WTC11 (cell line): ENCODE measurements at places on chromosomes 12 and 14.

GRCh38 chr12:117857632-117858612 lies 110.9 kb downstream of the KSR2 start:
- H3K27ac ChIP-seq = no peak overlapping the region
- no peaks in the 10 kb centered on the region for H3K27me3 ChIP-seq
- peak; percentile 83 for DNase-seq
- H3K36me3 ChIP-seq = no peaks in the 10 kb centered on the region
- H3K4me3 ChIP-seq = no peak overlapping the region

DNA sequence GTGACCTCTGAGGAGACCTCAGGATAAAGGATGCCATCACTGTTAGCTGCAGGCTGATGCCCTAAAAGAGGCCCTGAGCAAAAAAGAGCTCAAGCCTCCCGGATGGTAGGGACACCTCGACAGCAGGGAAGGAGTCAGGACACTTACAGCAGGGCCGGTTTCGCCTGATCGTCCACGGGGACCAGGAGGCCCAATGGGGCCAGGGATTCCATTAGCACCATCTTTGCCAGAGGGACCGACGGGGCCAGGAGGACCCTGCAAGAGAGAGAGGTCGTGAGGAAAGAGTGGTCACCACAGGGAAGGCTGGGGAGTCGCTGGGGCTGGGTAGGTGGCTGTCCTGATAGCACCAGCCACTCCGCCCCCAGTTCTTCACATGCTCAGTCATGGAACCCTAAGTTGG lies 12.4 kb downstream of the TMEM106C start:
- H3K27ac ChIP-seq = no peak overlapping the region
- no peaks in the 10 kb centered on the region for H3K36me3 ChIP-seq
- peaks cover 4% of the 10 kb centered on the region; the same call in 1 of the 2 replicates for H3K27me3 ChIP-seq
- DNase-seq = no peak

DNA sequence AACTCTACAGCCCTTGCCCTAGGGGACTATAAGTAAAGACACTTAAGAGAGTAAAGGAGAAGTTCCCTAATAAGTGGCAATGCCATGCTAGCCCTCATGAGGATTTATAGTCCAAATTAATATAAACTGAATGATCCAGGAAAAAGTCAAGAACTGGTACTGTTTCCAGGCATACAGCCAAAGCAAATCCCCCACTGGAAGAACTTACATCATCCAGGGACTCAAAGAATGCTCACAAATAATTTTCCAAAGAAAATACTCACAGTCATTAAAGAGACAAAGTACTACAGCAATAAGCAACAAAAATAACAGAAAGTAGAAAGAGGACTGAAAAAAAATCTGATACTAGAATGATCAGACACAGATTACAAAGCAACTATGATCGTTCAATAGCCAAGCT lies 79.7 kb upstream of the RAP1B start:
- no peaks in the 10 kb centered on the region for H3K4me1 ChIP-seq
- H3K27me3 ChIP-seq = no peaks in the 10 kb centered on the region
- no peak for DNase-seq
- no peak overlapping the region for H3K27ac ChIP-seq
- no peak overlapping the region for H3K4me3 ChIP-seq
- H3K36me3 ChIP-seq = no peaks in the 10 kb centered on the region

DNA sequence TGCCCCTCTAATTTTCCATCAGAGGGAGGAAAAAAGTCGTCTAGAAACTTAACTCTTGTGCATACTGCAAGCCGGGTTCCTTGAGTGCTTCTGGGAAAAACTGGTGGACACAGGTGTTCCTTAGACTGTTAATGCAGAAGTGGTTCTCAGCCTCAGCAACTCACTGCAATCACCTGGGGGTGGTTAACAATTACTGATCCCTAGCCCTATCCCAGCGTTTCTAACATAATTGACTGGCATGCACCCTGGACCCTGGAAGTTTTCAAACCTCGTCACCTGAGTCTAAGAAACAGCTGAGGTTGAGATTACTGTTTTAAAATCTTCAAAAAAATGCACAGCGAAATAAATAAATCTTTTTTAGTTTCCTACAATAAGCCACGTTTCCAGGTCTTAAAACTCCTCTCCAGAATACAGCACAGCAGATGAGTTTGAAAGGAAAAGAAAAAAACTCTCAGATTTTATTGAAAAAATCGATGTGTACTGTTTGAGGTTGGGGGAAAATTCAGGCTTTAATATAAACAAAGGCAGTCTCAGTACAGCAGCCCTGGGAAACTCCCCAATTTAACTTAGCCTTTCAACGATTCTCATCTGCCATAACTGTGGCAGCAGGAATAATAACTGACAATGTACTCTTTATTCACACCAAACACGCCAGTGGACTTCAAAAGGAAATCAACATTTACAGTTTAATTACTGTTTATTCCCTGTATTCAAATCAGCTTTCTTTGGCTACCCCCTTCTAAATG lies 45.4 kb downstream of the PHLDA1 start:
- H3K4me3 ChIP-seq = no peak overlapping the region
- DNase-seq = no peak
- H3K27ac ChIP-seq = no peak overlapping the region

DNA sequence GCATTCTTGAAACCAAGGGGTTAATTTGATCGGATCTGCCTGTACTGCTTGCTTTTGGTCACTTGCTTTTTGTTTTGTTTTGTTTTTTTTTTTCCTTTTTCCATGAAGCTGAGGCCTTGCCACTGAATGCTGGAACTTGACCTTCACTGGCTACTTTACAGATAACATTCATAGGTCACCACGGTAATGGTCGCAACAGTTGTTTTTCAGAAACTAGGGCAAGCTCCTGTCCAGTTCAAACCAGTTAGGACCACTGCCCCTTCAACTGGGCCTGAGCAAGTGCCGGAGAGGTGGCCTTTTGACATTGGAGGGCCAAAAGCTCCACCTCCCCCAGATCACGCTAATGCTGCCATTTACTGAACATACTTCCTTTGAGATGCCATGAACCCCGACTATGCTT lies 147.6 kb downstream of the FOXN3 start:
- 0 out of 2 replicates have a peak, but pooled peaks cover 2% of the 10 kb centered on the region for H3K36me3 ChIP-seq
- peak overlapping the region; percentile 91 for H3K27ac ChIP-seq
- H3K4me3 ChIP-seq = no peak overlapping the region

DNA sequence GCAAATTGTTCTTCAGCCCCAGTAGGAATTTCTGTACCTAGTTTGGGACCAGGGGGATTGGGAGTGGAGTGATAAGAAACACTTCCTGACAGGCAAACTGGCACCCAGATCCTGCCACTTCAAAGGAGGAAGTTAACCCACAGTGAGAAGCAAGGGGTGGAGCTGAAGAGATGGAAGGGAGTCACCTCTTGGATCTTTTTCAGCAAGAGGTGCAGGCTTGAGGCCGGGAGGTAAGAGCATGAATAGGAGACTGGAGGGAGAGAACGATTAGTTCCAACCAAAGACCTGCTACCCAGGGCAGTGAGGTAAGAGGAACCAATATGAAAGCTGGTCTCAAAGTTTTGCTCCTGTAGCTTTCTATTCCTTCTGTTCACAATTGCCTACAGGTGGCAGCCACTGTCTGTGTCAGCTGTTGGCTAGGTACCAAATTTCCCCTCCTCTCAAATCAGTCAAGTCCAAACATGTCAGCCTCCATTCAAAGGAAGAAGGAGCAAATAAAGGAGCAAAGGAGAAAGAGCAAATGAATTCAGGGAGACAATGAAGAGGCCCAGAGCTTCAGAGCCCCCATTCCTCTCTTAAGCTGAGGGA lies 14.9 kb upstream of the TAC3 start:
- no peak overlapping the region for H3K27ac ChIP-seq
- H3K36me3 ChIP-seq = no peaks in the 10 kb centered on the region
- H3K4me3 ChIP-seq = no peak overlapping the region
- H3K4me1 ChIP-seq = peaks cover 19% of the 10 kb centered on the region

DNA sequence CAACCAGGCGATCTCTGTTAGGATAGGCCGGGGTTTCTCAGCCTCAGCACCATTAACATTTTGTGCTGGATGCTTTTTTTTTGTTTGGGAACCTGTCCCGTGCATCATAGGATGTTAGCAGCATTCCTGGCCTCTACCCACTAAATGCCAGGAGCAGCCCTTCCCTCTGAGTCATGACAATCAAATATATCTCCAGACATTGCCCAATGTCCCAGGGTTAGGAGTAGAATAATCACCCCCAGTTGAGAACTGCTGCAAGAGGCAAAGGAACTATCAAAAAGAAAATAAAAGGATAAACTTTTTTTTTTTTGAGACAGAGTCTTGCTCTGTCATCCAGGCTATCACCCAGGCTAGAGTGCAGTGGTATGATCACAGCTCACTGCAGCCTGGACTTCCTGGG lies 76.0 kb downstream of the ACACB start:
- no peak for DNase-seq
- no peaks in the 10 kb centered on the region for H3K27me3 ChIP-seq
- H3K27ac ChIP-seq = no peak overlapping the region

GRCh38 chr14:32940711-32941667 lies 2.3 kb downstream of the NPAS3 start:
- peaks cover 41% of the 10 kb centered on the region for H3K27me3 ChIP-seq
- no peak overlapping the region for H3K27ac ChIP-seq
- H3K36me3 ChIP-seq = no peaks in the 10 kb centered on the region
- H3K4me1 ChIP-seq = peaks cover 34% of the 10 kb centered on the region

GRCh38 chr14:94768521-94769390 lies 1.2 kb downstream of the GSC start:
- H3K27ac ChIP-seq = no peak overlapping the region
- H3K36me3 ChIP-seq = no peaks in the 10 kb centered on the region
- peak; percentile 44 for DNase-seq

DNA sequence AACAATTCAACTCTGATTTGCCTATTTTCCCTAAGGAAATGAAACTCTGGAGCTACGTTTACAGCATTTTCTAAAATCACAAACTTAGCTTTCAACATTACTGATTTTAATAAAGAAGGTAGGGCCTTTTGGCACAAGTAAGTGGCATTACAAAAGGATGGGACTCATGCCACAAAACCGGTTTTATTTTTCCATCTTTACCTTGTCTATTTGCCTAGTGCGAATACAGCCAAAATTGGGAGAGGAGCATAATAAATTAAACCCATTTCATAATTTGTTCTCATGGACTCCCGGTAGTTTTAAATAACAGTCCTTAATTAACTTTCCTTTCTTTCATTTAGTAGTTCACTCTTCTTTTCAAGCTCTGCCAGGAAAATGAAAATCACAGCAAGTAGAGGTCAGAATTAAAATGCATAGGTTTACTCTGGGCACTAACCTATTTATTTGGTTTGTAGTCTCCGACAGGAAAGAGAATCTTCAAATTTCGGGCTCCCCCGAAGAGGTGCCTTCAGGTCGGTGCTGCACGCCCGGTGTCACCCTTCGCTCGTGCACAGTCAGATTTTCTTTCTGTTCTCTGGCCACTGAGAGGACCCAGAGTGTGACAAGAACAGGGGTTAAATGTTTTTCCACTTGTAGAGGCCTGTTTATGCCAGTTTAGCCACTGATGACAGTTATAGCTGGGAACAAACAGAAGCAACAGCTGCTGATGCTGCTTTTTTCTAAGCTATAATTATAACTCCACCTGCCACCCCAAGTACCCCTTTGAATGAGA lies at the start of gene BEST3:
Gene BEST3, minus strand, starts transcription at position 535 of the 772 bp plus-strand sequence. CDS start 1,505 bp downstream, outside the sequence.
- H3K4me3 ChIP-seq = no peak within 1 kb of the TSS
- H3K4me1 ChIP-seq = peaks cover 5% of the 10 kb centered on the region
- no peaks in the 10 kb centered on the region for H3K27me3 ChIP-seq
- no peak for DNase-seq
- no peaks in the 10 kb centered on the region for H3K36me3 ChIP-seq

DNA sequence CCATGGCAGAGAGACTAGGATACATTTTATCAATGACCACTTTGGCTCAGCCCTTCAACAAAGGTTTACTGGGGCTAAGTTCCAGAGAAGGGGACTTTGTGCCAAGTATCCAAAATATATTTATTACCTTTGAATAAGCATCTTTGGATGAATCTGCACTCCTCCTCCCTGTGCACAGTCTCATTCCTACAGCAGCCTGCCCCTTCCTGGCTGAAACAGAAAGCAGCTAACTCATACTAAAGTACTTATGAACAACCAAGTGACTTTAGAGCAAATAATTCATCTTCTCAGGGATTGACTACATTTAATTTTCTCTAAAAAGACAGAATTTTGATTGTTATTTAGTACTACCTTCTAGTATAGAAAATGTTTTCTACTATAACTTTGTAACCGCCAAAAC lies 47.8 kb upstream of the ETV6 start:
- peaks cover 50% of the 10 kb centered on the region for H3K4me1 ChIP-seq
- no peaks in the 10 kb centered on the region for H3K36me3 ChIP-seq
- no peak overlapping the region for H3K27ac ChIP-seq
- H3K27me3 ChIP-seq = no peaks in the 10 kb centered on the region; the same call in 1 of the 2 replicates
- no peak overlapping the region for H3K4me3 ChIP-seq

GRCh38 chr12:131939007-131939406 lies 9.9 kb downstream of the PUS1 start:
- no peak overlapping the region for H3K4me3 ChIP-seq
- H3K27me3 ChIP-seq = no peaks in the 10 kb centered on the region
- H3K27ac ChIP-seq = no peak overlapping the region
- H3K36me3 ChIP-seq = peaks cover 80% of the 10 kb centered on the region
- no peak for DNase-seq

- peak overlapping the region; percentile 80 for H3K4me3 ChIP-seq
- no peaks in the 10 kb centered on the region for H3K27me3 ChIP-seq
These were observed 1.3 kb upstream of the TCP11L2 start for GRCh38 chr12:106301241-106301610.

- H3K36me3 ChIP-seq = no peaks in the 10 kb centered on the region
- H3K27me3 ChIP-seq = no peaks in the 10 kb centered on the region
These were observed 89.8 kb downstream of the WSCD2 start for GRCh38 chr12:108218921-108219320.

- peak overlapping the region; percentile 61 for H3K4me3 ChIP-seq
- H3K27me3 ChIP-seq = no peaks in the 10 kb centered on the region
- H3K27ac ChIP-seq = peak overlapping the region; percentile 99
- H3K36me3 ChIP-seq = 0 out of 2 replicates have a peak, but pooled peaks cover 2% of the 10 kb centered on the region
- peak; percentile 71 for DNase-seq
These were observed 228.5 kb downstream of the VRK1 start for GRCh38 chr14:97025722-97026121.

- H3K36me3 ChIP-seq = peaks cover 8% of the 10 kb centered on the region
- H3K27ac ChIP-seq = no peak within 1 kb of the TSS
- DNase-seq = no peak
- peaks cover 11% of the 10 kb centered on the region for H3K4me1 ChIP-seq
These were observed at the start of gene OAS1 for GRCh38 chr12:112906712-112907414. Gene OAS1, plus strand, starts transcription at chr12:112906962. Its CDS starts 78 bp downstream, at chr12:112907040.

DNA sequence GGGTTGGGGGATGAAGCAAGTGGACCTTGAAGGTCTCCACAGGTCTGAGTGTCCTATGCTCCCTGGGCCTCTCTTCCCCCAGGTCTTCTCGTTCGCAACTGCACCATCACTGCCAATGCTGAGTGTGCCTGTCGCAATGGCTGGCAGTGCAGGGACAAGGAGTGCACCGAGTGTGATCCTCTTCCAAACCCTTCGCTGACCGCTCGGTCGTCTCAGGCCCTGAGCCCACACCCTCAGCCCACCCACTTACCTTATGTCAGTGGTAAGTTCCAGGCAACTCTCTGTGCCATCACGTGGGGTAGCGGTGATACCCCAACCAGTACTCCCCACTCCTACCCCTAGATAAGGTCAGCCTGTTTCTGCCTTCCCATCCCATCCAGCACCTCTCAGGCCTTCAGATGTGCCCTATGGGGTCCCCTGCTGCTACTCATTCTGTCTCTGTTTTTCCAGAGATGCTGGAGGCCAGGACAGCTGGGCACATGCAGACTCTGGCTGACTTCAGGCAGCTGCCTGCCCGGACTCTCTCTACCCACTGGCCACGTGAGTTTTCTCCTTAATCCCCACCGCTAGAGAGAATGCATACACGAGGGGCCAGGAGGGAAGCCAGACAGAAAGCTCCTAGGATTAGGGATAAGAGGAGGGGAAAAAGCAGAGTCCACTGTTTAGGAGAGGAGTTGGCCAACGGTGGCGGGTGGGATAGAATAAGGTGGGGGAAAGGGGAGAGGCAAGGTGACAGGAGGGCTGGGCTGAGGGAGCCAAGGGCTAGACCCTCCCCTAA lies 1.6 kb upstream of the TAPBPL start:
- H3K27ac ChIP-seq = peak overlapping the region; percentile 92; the same call in 1 of the 2 replicates
- DNase-seq = peak; percentile 8
- no peaks in the 10 kb centered on the region for H3K36me3 ChIP-seq
- no peaks in the 10 kb centered on the region for H3K27me3 ChIP-seq
